ENCODE measurements at places on chromosomes 1 and 21.

DNA sequence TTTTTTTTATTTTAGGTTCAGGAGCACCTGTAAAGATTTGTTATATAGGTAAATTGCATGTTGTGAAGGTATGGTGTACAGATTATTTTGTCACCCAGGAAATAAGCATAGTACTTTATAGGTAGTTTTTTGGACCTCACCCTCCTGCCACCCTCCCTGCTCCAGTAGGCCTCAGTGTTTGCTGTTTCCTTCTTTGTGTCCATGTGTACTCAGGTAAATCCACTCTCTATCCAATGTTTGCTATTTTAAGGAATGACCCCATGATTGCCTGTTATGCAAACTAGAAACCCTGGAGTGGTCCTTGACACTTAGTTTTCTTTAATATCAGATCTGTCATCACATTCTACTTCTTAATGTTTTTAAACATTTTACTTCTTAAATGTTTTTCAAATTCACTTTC lies 33.9 kb downstream of the LHX9 start:
- no peak for DNase-seq

DNA sequence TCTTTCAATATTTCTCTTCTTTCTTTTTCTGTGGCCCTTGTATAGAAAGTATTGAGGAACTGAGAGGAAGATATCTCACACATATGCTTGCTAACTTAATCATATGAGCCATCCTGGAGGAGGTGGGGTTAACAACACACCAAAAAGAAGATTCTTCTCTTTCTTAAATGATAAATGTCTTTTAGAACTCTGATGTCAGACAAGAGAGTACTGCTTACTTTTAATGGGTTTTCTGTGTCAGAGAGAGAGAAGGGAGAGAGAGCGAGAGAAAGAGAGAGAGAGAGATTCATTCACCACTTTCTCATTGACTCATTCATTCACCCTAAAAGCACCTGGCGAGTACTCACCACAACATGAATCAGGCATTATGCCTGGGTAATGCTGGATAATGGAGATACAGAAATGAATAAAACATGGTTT lies 250.3 kb upstream of the SGIP1 start:
- no peak for DNase-seq

DNA sequence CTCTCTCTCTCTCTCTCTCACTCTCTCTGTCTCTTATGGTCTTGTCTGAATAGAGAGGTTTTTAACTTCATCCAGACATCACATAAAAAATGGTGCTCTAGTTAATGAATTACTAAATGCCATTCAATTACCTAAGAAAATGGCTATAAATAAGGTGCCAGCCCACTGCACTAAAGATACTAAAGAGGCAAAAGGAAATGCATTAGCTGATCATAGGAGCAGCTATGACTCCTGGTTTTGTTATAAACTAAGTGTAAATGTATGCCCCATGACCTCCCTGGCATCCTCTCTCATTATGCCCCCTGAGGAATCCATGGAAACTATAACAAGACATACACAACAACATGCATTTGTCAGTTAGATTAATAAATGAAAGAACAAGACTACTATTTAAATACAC lies 57.5 kb upstream of the PDC start:
- no peak for DNase-seq

- no peak for DNase-seq
Observed at GRCh38 chr1:183212870-183213269, 26.8 kb downstream of the LAMC2 start.

DNA sequence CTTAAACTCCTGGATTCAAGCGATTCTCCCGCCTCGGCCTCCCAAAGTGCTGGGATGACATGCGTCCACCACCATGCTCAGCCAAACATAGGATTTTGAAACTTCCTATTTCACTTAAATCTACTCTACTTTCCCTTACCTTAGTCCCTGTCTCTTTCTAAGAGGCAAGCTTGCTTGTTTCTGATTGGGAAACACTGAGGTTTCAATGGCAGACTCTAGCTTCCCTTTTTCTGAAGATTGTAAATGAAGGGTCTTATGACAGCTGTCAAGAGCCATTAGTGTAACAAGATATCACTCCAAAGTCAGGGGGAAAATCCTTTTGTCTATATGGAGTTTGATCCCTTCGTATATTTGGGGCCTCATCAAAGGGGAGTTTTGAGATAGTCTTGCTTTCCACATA lies 23.5 kb upstream of the LMO4 start:
- no peak for DNase-seq

- no peak for DNase-seq
Observed at GRCh38 chr1:29438991-29439390, 202.7 kb downstream of the PTPRU start.

DNA sequence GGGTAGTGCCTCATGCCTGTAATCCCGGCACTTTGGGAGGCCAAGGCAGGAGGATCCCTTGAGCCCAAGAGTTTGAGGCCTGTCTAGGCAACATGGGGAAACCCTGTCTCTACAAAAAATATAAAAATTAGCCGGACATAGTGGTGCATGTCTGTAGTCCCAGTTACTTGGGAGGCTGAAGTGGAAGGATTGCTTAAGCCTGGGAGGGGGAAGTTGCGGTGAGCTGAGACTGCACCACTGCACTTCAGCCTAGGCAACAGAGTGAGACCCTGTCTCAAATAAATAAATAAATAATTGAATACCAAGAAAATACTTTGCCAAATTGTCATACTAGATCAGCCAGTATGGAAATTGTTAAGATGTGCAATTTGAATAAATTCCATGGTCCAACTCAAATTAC lies 5.9 kb upstream of the RBBP5 start:
- DNase-seq: no peak

DNA sequence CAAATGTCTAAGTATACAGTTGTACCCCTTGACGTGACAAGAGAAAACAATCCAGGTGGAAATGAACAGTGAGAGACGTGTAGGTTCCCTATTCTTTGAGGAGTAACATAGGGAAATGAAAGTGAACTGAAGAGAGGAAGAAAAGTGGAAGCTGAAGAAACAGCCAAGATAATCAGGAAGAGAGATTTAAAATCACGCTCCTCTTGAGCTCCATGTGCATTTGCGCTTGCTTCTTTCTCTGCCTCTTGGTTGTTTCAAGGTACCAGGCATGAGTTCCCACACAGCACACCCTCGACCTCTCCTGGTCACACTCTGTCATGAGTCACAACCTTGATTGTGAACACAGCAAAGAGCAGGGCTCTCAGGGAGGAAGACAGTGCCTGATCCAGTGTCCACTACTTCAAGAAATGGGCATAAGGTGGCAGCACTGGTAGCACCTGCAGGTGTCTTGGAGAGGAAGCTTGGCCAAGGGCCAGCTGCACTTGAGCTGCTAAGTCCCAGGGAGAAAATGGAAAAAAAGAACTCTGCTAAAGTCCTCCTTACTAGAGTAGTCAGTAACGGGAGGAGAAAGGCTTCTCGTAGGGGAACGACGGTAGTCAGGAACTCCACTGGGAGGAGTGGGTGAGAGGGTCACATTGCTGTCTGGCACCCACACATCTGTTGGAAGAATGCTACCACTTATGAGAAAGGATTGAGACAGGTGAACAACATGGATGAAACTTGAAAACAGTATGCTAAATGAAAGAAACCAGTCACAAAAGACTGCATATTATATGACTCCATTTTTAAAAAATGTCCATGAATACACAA lies 18.3 kb upstream of the ARID1A start:
- DNase-seq: peak; percentile 38

DNA sequence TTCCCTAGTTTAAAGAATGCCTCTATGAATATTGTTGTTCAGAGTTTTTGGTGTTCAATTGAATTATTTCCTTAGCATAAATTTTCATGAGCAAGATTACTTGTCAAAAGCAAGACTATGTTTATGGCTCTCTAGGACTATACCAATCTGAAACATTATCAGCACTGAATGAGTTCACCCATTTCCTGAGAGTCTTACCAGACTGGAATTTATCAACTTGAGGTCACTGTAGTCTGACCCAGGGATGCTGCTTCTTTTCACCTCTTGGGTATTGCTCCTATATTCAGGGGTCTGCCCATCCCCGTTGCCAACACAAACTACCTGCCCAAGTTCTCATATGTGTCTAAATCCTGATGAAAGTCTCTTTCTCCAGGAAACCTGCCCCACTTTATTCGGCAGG lies 42.6 kb downstream of the OPTC start:
- no peak for DNase-seq

DNA sequence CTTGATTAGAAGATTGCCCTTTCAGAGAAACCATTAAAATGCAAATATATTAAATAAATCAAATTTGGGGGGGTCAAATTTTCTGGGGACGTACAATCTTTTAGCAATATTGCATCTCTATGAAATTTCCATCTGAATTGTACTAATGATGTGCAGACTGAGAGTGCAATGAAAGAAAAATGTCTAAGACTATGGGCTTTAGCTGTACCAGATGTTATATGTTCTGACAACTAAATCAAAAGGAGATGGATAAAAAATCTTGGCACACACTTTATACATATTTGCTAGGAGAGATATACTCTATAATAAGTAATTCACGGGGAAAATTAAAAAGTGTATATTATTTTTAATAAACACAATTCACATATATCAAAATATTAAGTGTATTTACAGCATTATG lies 13.0 kb upstream of the PLPPR5 start:
- no peak for DNase-seq

DNA sequence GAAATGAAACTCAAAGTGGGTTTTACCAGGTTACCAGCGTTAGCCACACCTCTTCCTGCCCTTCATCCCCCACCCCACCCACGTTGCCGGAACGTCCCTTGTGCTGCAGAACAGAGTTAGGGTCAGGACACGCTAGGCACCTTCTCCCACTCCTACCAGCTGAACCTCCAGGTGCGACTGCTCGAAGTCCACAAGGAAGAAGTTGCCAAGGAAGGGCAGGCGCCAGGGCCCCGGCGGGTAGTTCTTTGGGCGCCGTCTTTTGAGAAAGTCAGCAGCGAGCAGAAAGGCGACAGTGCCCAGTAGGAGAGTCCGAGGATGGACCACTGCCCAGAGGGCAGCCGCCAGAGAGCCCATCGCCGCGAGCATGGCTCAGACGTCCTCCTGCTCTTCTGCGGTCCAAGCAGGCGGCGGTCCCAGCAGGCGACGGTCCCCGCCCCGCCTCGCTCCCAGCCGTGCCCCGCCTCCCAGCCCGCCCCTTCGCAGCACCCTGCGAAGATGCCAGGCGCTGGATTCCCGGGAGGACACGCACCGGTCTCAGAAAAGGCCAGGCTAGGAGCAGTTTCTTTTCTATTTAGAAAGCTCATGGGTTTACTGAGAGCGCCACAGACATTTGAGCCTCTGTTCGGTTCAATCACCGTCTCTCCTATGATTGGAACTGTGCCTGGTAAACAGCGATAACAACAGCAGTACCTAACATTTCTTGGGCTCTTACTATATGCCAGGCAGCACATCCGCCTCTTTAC lies at the start of gene CYP2J2:
CYP2J2 (minus strand) TSS at position 393 of the 743 bp plus-strand sequence; CDS start at position 366, 27 bp downstream.
- peak; percentile 6 for DNase-seq

DNA sequence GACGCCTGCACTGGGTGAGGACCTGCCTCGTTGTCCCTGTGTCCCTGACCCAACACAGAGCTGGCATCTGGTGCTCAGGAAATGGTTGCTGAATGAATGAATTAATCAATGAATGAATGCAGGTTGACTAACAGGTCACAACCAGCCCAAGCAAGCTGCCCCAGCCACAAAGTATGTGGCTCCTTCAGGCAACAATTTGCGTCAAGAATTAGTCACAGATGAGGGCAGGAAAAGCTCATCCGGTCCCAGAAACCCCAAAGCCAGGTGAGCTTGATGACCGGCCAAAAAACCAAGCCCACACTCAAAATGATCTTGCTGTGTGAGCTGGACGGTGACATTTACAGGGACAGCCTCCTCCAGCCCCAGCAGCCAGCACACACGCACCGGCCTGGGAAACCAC lies 40.6 kb upstream of the GPR153 start:
- DNase-seq: no peak

GRCh38 chr21:41068496-41068895 lies 99.5 kb upstream of the BACE2 start:
- no peak for DNase-seq

GRCh38 chr1:185733818-185734735 lies at the start of gene HMCN1:
Gene HMCN1 (plus strand): TSS chr1:185734391. CDS start chr1:185734780, 389 bp downstream.
- DNase-seq: no peak
